ENCODE measurements at places on chromosomes 1 and 21.
A peak's percentile ranks its signal among the peaks of the same experiment; 100 is the strongest.

- no peak for DNase-seq
Measured at GRCh38 chr21:29104239-29104708, 26.2 kb upstream of the MAP3K7CL start.

DNA sequence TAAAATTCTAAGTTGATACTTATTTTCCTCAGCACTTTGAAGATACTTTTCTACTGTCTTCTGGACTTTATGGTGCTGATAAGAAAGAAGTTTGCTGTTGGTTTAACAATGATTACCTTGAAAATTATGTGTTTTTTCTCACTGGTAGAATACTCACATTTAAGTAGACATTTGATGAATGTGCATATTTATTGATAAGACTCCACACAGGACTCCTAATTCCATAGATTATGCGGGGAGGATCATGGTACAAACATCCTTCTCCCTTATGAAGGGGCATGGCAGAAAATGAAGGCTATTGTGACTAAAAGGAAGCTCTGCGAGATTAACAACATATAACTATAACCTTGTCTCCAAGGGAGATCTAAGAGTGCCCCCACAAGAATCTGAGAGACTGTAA, 28.5 kb upstream of the ALDH9A1 start:
- no peak for DNase-seq

- DNase-seq: no peak
Measured at GRCh38 chr1:6761196-6761737, 24.0 kb upstream of the CAMTA1 start.

DNA sequence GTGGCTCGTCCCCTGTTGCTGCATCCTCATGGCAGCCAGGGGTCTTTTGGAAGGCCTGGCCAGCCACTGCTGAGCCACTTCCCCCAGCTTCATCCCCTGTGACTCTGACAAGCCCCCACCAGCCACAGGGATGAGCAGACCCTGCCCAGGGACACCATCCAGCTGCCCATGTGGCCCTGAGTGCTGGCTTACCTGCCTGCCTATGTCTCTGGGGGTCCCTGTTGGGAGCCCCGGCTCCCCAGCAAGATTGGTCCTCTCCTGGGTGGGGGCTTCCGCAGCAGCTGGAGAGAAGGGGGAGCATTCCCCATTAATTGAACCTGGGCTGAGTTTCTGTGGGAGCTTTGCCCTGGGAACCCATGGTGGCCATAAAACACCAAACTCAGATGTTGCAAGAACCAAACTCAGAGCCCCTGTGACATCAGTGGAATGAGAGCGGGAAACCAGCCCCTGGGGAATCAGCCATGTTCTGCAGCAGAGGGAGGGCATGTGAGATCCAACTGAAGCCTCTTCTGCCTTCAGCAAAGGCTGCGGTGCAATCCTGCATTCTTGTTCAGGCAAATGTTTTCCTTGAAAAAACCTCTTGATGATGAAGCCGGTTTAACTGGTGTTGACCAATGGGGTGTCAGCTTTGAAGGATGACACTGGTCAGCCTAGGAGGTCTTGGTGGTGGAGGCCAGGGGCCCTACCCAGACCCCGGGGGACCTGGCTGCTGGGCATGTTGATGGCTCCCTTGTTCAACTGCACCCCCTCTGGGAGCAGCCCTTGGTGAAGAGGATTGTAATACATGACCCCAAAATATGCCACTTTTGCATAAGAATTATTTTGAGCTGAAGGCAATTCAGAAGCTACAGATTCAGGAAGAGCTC, 28.3 kb upstream of the COL18A1 start:
- DNase-seq: no peak

DNA sequence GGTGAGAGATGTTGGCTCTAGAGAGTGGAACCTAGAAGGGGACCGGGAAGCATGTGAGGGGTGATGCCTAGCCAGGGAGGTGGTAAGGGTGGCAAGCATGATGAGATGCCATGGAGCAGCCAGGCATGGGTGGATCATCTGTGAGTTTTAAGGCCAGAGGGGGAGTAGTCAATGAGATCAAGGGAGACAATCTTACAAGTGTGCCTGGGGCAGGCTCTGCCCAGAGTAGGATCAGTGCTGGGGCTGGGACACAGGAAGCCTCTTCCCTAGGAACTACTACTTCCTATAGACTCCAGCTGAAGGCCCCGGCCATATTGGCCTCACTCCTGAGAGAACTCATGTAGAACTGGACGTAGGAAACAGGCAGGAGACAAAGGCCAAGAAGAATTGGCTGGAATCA, 192.4 kb upstream of the CSF3R start:
- no peak for DNase-seq

GRCh38 chr1:24390924-24391782, 22.4 kb downstream of the STPG1 start:
- DNase-seq: peak; percentile 54

DNA sequence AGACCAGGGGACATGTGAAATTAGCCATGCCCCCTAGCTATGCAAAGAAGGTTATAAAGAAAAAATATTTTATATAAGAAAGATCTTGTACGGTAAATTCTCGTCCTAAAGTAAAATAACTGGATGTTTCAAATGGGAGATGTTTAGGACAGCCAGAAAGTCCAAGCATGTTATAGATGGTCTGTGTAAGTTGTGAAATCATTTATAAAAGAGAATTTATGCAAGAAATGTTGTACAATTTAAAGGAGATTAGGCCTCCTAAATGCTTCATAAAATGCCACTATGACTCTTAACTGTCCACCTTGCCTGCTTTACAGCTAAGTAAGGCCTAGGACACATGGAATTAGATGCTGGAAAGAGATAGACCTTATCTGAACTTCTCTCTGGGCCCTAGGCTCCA, 118.1 kb upstream of the POGK start:
- DNase-seq: no peak

- DNase-seq: no peak
Measured at GRCh38 chr1:22959545-22960360, 12.9 kb downstream of the LACTBL1 start.

- no peak for DNase-seq
Measured at GRCh38 chr1:229221106-229222019, 49.5 kb upstream of the RAB4A start.

- no peak for DNase-seq
Measured at GRCh38 chr1:200774311-200774710, 35.6 kb downstream of the CAMSAP2 start.

Measured in fibroblast of skin of left biceps (primary cell).